Subcutaneous adipose tissue (tissue), 4 donors: ENCODE measurements at places on chromosomes 2 and 18. TPM values are rescaled to one million over a fixed set of nuclear protein-coding genes. Genes with fewer than 3 reads are reported as not detected.

The SOWAHC gene
- total RNA-seq, result 9.2 TPM

The CXXC1 gene
- 33.6 TPM for total RNA-seq

The LGALSL gene
- 25.6 TPM for total RNA-seq

The GLB1L gene
- total RNA-seq, result 2.9 TPM

The MYO7B gene
- total RNA-seq, result not detected

The BCL11A gene
- total RNA-seq, result 0.44 TPM

The RNF103 gene
- total RNA-seq, result 31.3 TPM

The RPRM gene
- not detected for total RNA-seq

The TGFA gene
- total RNA-seq, result 1.1 TPM

The TPGS2 gene
- 109 TPM for total RNA-seq

The STAT4 gene
- total RNA-seq, result 7.8 TPM

The KCNF1 gene
- not detected for total RNA-seq

The CYRIA gene
- total RNA-seq, result 27.4 TPM

The TFPI gene
- total RNA-seq, result 94.1 TPM

The DLX1 gene
- not detected for total RNA-seq

The PHLPP1 gene
- 9.7 TPM for total RNA-seq

The ZNF24 gene
- 44.5 TPM for total RNA-seq

The LCT gene
- total RNA-seq, result not detected

The MRPL19 gene
- total RNA-seq, result 39.1 TPM

The BMP10 gene
- total RNA-seq, result not detected
